ENCODE measurements at places on chromosomes 13 and 19.

- no peak for DNase-seq
These were observed 367.8 kb downstream of the DACH1 start for GRCh38 chr13:71499235-71499634.

DNA sequence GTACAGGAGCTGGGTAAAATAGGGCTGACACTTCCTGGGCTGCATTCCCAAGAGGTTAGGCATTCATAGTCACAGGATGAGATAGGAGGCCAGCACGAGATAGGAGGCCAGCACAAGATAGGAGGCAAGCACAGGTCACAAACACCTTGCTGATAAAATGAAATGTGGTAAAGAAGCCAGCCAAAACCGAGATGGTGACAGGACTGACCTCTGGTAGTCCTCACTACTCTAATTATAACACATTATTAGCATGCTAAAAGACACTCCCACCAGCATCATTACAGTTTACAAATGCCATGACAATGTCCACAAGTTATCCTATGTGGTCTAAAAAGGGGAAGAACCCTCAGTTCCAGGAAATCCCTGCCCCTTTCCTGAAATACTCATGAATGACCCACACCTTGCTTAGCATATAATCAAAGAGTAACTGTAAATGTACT lies 20.9 kb upstream of the IGSF23 start:
- DNase-seq: no peak

- peak; percentile 66 for DNase-seq
These were observed 17.5 kb upstream of the NWD1 start for GRCh38 chr19:16702123-16702522.

DNA sequence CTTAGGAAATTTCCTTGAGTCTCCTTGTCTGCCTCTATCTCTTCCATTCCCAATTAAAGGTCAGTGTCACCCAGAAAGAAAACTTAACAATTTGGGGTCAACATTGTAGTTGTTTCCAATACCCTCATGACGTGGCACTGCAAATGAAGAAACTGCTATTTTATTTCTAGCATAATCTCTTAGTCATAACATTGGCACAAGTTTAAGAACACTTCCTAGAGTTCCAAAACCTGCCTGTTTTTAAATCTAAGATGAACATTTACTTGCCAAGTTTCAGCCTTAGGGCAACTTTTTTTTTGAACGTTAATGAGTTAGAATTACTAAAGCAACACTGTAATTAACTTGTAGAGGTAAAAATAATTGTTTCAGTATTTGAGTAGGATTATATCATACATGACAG lies 108.0 kb downstream of the LMO7 start:
- DNase-seq: no peak

GRCh38 chr13:81721400-81721799 lies 1380.5 kb upstream of the SPRY2 start:
- DNase-seq: no peak

DNA sequence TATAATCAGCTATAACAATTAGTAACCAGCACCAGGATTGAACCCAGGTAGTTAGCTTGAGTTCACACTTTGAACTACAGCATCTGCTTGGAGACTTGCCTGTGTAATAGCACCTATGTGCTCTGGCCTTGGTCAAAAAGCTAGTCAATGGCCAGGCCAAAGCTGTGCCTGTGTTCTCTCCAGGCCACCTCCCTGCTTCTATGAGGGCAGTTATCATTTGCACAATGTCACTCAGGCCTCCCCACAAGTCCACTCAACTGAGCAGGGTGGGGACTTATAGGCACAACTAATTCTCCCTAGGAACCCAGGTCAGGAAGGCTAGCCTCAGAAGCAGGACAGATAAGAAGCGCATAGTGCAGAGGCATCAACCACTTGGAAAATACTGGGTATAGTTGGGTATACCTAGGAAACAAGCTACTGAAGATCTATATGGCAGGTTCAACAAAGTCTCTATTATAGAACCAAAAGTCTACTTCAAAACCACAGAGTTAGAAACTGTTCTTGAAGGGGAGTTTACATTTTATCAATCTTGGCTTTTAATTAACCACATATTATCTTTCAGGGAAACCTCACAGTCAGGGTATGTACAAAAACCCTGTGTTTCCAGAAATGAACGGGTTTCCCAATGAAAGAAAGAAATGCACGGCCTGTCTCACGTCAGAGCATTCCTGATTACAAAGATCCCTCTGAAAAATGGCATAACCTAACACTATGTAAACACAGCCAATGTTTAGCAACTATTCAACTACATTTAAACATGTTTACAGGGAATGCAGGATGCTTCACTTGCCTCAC lies 140.9 kb downstream of the ABCC4 start:
- peak; percentile 72 for DNase-seq

- DNase-seq: no peak
These were observed 5.5 kb upstream of the RFPL4A start for GRCh38 chr19:55753401-55753800.

DNA sequence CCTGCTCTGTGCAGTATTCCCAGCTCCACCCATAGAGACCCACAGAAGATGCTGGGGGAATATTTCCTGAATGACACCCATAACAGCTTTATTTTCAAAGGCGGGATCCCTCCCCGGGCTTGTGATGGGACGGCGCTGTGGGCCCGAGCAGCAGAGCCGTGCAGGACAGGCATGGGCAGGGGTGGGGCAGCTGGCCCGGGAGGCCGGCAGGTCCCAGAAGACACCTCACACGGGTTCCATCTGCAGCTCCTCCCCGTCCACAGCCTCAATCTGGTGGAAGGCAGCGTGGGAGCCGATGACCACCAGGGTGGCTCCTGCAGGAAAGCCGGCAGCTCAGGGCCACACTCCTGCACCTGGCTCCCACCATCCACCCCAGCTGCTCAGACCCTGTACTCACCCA lies 2.5 kb downstream of the RABAC1 start:
- no peak for DNase-seq

Measured in IMR-90 (cell line).